Right kidney (tissue), 9 donors: ENCODE measurements at places on chromosomes 16 and 17.

- DNase-seq: no peak
Measured at GRCh38 chr16:89142474-89143195, 28.9 kb upstream of the CDH15 start.

DNA sequence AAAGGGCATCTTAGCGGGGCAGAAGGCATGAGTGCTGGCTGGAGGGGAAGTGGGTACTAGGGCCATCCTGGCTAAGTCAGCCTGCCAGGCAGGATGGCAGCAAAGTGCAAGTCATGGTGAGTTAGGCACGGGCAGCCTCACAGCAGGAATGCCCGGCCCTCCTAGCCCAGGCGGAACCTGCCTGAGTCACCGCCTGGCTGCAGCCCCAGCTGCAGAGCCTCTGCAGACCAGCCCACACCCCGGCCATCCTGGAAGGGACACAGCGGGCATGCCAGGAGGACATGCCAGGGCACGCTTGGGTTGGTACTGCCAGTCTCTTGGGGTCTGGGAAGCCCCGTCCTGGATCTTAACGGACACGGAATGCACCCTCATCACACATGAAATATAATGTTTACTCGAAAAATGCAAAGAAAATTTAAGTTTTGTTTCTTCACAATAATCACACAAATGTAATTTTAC lies 5.0 kb upstream of the ALDH3A1 start:
- no peak for DNase-seq

- no peak for DNase-seq
Measured at GRCh38 chr17:67558740-67559380, 158.9 kb upstream of the NOL11 start.

DNA sequence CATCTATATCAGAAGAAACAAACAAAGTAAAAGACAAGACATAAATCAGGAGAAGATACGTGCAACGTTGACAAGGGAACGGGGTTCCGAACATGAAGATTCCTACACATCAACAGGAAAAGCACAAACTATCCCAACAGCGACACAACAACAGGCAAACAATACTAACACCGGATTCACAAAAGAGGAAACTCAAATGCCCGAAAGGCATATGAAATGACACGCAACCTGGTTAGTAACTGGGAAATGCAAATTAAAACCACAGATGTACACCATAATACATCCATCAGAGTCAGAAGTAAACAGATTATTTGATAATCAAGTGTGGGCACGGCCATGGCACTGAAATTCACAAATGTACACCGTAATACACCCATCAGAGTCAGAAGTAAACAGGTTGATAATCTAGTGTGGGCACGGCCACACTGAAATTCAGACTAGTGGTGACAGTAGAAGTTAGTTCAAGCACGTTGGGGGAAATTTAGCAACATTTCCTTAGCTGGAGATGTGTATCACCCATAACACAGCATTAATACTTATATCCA lies 171.9 kb upstream of the RPH3AL start:
- no peak for DNase-seq

DNA sequence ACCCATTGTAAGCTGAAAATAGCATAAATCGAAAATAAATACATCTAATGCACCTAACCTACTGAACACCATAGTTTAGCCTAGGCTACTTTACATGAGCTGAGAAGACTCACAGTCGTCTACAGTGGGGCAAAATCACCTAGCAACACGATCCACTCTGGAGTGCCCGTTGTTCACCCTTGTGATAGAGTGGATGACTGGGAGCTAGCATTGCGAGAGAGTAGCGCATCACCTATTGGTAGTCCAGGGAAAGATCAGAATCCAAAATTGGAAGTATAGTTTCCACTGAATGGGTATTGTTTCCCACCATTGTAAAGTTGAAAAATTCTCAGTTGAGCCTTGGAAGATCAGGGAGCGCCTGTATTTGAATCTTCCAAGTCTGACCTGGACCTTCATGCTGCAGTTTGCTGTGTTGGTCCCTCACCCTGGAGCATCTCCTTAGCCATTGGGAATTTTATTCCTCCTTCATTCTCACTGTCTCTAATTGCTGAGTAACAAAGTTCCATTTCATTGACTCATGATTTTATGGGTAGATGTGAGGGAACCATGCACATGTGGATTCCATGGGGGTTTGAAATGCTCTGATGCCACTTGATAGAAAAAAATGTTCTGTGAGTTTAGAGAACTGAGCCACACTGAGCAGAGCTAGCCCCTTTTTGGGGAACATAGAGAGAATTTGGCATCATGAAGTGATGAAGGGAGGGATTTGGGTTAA lies 19.6 kb downstream of the AKAP1 start:
- no peak for DNase-seq

GRCh38 chr17:59629174-59629573 lies 9.5 kb downstream of the CLTC start:
- no peak for DNase-seq

DNA sequence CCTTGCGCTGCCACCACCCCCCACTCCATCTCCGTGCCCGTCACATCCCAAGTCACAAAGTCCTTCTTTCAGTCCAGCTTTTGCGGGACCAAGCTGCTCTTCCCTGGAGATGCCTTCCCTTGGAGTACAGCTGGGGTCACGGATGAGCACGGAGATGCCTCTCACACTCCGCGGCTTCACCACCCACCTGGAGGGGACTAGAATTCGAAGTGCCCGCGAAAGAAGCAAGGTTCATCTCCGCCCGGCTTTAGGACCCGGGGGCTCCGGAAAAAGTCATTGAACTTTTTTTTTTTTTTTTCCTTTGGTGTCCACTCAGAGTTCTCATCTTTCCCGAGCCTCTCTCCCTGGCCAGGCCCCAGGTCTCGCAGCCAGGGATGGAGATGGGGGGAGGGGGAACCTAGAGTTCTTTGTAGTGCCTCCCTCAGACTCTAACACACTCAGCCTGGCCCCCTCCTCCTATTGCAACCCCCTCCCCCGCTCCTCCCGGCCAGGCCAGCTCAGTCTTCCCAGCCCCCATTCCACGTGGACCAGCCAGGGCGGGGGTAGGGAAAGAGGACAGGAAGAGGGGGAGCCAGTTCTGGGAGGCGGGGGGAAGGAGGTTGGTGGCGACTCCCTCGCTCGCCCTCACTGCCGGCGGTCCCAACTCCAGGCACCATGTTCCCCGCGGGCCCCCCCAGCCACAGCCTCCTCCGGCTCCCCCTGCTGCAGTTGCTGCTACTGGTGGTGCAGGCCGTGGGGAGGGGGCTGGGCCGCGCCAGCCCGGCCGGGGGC lies at the start of gene FKBP10:
Gene FKBP10 (plus strand): TSS at position 624 of the 771 bp plus-strand sequence. CDS start 31 bp downstream, at position 655.
- DNase-seq: peak; percentile 88

DNA sequence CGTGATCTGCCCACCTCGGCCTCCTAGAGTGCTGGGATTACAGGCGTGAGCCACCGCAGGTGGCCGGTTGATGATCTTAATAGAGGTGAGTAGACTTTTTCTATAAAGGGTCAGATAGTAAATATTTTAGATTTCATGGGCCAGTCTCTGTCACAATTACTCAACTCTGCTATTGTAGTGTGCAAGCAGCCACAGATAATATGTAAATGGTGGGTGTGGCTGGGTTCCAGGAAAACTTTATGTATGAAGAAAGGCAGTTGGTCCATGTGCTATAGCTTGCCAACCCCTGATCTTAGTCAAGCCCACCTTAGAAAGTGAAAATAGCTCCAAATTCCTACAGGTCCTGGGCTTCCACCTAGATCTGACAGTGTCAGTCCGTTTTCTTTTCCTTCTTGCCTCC lies 94.9 kb upstream of the PMFBP1 start:
- no peak for DNase-seq

DNA sequence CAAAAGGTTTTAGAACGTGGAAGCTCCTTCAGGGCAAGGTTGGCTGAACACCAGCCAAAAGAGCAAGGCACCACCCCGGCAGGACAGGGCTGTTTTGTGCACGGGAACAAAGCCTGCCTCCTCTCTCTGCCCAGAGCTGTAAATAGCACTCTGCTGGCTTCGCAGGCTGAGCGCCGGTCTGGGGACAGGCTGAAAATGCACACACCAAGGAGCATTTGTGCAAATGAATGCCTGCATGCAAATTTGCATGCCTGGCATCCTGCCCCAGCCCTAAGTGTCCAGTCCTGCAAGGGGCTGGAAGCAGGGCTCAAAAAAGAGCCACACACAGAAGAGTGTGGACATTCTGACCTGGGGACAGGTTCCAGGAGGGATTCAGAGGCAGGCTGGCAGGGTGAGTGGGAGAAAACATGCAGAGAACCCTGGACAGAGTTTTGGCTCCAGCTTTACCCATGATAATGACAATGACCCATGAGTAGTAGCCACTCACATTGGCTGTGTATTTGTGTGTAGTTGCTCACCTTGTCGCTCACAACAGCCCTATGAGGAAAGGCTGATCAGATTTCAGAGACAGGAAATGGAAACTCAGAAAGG lies 11.7 kb downstream of the ABAT start:
- peak; percentile 37 for DNase-seq

GRCh38 chr16:20910781-20911321 lies 10.3 kb downstream of the LYRM1 start:
- DNase-seq: no peak

GRCh38 chr16:495127-495748 lies 32.3 kb upstream of the CAPN15 start:
- no peak for DNase-seq

GRCh38 chr17:77160875-77161530 lies 20.2 kb downstream of the SEC14L1 start:
- no peak for DNase-seq

- no peak for DNase-seq
Measured at GRCh38 chr16:78770353-78771091, 671.1 kb downstream of the WWOX start.

DNA sequence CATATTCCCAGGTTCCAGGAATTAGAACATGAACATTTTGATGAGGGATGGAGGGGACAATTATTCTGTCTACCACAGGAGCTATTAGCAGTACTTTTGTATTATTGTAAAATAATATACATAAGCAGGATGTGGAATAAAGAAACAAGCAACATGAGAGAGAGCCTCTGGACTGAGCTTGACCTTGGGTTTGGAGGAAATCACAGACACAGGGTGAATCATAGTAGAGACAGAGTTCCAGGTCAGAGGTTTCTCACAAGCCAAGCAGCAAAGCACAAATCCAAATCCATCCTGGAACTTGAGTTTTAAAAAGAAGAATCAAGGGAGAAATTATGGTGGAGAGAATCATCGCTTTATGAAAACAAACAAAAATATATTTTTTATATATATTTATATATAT lies 5.1 kb downstream of the KRT31 start:
- DNase-seq: no peak

DNA sequence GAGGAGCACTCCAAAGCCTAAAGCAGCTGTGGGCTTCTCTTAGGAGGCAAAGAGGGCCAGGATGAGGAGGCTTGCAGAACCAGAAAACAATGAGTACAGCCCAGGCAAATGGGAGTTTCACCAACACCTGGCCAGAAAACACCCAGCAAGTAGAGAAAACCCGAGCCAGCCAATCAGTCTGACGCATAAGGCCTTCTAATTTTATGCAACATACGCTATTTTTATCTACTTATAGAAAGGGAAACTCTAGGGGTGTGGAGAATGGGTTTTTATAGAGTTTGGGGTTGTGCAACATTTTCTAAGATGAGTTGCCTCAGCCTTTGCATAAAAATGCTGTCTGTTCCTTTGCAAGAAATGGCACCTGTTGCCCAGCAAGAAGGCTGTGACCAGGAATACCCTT lies 529.0 kb upstream of the CDH5 start:
- DNase-seq: no peak

GRCh38 chr16:9138731-9139501 lies 47.5 kb downstream of the HAPSTR1 start:
- peak; percentile 58 for DNase-seq

DNA sequence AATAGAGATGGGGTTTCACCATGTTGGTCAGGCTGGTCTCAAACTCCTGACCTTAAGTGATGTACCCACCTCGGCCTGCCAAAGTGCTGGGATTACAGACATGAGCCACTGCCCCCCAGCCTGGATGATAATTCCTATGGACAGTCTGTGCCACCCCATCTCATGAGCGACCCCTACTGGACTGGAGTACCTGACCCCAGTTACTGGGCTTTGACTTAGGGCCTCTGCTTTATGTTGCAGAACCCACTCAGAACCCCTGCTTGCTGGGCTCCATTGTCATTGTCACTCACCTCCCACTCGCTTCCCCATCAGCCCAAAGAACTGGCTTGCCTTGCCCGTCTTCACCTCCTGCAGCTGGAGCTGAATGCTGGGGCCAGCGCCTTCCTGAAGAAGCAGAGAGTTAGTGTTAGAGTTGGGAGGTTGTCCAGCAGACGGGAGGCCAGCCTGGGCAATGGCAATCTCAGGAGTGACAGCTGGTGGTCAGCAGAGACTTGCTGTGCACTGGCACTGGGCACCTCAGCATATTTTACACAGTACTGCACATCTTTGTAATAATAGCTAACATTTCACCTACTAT lies 4.0 kb downstream of the TAC4 start:
- DNase-seq: no peak

GRCh38 chr17:40717776-40718175 lies 14.2 kb upstream of the KRT24 start:
- no peak for DNase-seq

GRCh38 chr17:15782866-15783265 lies 50.8 kb downstream of the TBC1D26 start:
- peak; percentile 54 for DNase-seq

GRCh38 chr17:57588086-57588485 lies 157.0 kb downstream of the CCDC182 start:
- DNase-seq: no peak

- no peak for DNase-seq
Measured at GRCh38 chr16:27319257-27319965, 5.6 kb downstream of the IL4R start.

DNA sequence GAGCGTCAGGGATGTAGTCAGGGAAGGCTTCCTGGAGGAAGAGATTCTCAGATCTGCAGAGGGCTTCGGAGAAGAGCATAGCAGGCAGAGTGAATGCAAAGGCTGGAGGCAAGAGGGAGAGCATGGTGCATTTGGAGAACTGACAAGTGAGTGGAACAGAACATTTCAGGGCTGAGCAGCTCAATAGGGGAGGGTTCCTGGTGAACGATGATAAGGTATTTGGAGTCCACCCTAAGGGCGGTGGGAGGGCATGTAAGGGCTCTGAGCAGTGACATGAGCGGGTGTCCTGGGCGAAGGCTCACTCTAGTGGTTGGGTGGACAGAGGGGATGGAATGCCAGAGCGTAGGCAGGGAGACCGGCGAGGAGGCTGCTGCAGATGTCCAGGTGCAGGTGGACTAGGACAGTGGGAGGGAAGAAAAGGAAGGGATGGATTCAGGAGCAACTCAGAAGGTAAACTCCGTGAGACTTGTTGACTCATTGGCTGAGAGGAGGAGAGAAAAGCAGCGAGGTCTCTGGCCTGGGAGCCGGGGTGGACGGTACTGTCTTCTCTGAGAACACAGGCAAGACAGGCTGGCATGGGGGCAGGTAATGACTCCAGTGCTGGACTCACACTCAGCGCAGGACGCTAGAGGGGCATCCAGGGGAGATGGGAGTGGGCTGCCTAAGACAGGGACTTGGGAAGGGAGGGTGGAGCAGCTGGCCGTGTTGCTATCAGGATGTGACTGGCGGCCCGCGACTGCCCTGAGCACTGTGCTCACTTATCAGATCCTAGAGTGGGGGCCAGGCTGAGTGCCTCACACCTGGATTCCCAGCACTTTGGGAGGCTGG lies 1.4 kb upstream of the PITPNA start:
- DNase-seq: peak; percentile 32
